ENCODE measurements at places on chromosomes 6 and 20. TPM values are rescaled to one million over a fixed set of nuclear protein-coding genes. Genes with fewer than 3 reads are reported as not detected.

The SLPI gene
- total RNA-seq = 21.0 TPM

The KCNQ5 gene
- total RNA-seq = not detected

The BTN1A1 gene
- not detected for total RNA-seq

The BPI gene
- not detected for total RNA-seq

The CDSN gene
- not detected for total RNA-seq

The PRKN gene
- total RNA-seq = 17.0 TPM

The SIRPB2 gene
- 2.9 TPM for total RNA-seq

The ARHGAP40 gene
- 0.73 TPM for total RNA-seq

The MKKS gene
- total RNA-seq = 13.8 TPM
